ENCODE measurements at places on chromosomes 6 and 20.

- DNase-seq, result no peak
Observed at GRCh38 chr6:159390381-159390780, 221.2 kb downstream of the FNDC1 start.

DNA sequence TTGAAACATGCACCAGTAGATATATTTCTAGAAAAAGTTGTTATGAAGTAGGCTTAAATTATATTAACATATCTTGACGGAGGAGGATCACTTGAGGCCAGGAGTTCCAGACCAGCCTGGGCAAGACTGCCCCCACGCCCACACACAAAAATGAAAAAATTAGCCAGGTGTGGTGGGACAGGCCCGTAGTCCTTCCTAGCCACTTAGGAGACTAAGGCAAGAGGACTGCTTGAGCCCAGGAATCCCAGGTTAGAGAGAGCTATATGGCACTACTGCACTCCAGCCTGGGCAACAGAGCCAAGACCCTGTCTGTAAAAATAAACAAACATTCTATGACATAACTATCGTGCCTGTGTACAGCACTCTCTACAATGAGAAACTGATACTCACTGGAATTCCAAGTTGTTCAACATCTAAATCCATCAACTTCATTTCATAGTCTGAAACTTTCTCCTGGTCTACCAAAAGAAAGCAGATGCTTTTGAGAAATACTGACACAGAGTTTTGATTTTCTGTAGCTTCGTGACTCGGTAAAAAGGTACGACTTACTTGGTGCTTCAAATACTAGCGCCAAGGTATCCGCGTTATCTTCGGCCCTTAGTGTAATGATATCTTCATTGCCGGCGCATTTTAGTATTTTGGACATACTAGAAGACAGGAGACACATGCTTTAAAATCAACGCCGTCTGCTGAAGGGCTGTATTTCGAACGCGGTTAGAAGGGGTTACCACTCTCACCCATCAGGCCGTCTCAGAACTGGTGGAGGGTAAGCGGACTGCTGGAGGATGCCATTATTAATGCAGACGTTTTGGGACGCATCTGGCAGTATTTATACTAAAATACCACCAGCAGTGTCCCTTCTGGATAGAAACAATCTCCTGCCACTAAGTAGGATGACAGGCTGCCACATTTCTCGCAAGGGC lies 1.3 kb downstream of the PCNA start:
- DNase-seq, result no peak

DNA sequence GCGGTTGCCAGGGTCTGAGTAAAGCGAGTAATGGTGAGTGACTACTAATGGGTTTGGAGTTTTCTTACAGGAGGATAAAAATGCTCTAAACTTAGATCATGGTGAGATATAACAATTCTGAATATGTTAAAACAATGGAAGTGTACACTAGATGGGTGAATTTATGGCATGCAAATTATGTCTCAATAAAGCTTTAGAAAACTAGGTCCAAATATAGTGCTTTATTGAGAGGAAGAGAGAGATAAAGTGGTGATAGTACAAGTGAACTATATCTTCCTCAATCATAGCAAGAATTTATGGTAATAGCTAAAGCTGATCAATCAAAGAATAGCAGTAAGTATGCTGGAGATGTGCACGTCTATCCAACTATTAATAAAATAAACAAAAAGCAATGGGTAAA lies 23.9 kb downstream of the SRPK1 start:
- DNase-seq, result no peak

DNA sequence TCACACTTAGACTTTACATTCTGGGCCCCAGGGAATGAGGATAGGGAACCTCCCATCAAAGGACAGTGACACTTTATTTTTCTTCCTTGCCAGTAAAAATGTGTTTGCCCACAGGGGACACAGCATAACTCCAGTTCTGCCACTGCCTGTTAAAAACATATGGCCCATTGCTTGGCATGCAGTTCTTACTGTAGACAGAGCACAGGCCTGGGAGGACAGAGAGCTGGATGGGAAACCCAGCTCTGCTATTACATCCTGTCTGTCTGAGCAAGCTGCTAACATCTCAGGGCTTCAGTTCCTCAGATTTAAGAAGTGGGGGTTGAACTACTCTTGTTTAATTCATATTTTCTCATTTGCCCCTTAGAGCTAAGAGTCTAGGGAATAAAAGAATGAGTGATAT lies 120.2 kb downstream of the AKAP7 start:
- no peak for DNase-seq

DNA sequence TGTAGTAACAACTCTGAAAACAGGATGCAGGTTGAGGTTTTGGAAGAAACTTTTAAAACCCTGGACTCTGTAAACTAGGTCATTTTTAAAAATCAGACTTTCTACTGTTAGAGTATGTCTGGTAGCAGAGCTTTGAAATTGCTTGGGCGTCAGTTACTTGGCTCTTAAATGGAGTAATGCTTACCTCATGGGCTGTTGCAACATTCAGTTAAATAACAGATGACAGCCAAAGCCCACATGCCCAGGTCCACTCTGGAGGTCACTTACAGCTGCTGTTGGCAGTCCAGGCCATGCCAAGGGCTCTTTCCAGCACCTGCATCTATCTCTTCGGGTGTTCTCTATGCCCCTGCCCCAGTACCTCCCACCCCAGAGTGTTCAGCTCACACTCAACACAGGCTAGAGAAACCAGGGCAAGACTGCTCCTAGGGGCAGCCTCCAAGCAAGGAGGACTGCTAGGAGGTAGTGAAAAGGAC lies 96.4 kb downstream of the BANF2 start:
- DNase-seq, result no peak

DNA sequence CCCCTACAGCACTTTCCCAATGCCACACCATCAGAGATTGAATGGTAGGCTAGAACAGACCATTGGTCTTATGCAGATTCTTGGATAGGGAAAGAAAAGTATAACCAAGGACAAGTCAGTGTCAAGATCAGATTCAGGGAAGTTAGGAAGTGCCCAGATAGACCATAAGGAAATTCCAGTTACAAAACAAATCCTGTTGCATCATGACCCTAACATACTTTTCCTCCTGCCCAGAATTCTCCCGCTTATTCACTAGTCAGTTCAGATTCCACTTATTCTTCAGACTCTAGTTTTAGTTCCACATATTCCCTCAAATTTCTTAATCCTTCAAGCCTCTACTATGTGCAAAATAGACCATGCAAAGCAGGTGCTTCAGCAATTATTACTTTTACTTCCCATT lies 20.7 kb downstream of the METTL24 start:
- DNase-seq, result no peak

All from T-helper 22 cell (primary cell).